Tongue (tissue), 3 donors: ENCODE measurements at places on chromosomes 5 and 9.

DNA sequence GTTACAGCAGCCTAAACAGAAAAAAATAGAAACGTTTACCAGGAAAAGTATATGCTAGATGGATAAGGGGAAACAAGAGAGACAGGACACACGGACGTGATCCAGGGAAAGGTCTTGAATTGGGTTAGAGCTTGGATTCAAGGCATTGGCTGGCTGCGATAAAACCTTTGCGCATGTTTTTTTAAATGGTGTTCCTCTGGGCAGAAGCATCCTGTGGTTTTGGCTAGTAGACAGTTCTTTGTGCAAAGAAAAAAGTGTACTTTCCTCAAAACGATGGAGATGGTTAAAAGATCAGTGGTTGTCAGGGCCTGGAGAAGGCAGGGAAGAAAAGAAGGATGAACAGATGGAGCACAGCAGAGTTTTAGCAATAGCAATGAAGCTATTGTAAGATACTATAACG is 37.5 kb upstream of the LIFR start:
- DNase-seq: no peak

- DNase-seq: peak; percentile 35
Observed at GRCh38 chr9:95820074-95820473, 55.4 kb upstream of the ERCC6L2 start.

- no peak for DNase-seq
Observed at GRCh38 chr9:93164085-93164484, 19.9 kb upstream of the WNK2 start.

DNA sequence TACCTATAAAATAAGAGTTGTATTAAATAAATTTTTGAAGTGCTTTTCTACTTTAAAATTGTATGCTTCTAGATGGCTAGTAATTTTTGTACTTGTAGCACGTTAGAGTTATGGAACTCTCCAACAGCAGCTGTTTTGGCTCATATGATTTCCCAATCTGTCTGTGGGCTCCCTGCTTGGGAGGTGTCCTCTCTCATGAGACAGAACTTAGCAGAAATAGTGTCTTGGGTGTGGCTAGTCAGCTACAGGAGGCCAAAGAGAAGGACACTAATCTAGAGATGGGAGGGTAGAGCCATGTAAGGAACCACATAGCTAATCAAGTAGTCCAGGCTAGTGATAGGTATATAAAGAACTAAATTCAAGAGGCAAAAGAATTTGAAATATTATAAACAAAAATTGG is 78.4 kb upstream of the DAB2 start:
- no peak for DNase-seq

DNA sequence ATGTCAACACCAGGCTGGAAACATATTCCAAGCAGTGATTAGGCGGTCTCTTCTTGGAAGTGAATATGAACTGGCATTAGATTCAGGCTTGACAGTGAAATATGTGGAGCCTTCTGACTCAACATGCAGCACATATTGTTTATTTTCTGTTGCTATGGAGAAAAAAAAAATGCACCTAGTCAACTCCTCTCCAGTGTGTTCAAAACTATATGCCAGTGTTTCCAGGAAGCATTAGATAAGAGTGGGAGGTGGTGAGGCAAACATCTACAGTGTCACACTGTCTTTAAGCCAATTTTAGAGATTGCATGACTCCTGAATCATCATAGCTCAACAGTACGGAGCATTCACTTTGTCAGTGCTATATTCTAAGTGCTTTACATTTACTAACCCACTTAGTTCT is 117.9 kb downstream of the HCN1 start:
- DNase-seq: no peak
